Fibroblast of upper back skin (primary cell): ENCODE measurements at places on chromosomes 16 and 17.

- no peak for DNase-seq
Measured at GRCh38 chr17:5913032-5913531, 157.1 kb upstream of the WSCD1 start.

- DNase-seq: peak; percentile 71
Measured at GRCh38 chr17:81484195-81484979, 28.2 kb downstream of the ACTG1 start.

- DNase-seq: peak; percentile 95
Measured at GRCh38 chr17:77332981-77333685, 192.4 kb downstream of the SEC14L1 start.

- DNase-seq: no peak
Measured at GRCh38 chr16:84406006-84406963, 37.9 kb downstream of the ATP2C2 start.

DNA sequence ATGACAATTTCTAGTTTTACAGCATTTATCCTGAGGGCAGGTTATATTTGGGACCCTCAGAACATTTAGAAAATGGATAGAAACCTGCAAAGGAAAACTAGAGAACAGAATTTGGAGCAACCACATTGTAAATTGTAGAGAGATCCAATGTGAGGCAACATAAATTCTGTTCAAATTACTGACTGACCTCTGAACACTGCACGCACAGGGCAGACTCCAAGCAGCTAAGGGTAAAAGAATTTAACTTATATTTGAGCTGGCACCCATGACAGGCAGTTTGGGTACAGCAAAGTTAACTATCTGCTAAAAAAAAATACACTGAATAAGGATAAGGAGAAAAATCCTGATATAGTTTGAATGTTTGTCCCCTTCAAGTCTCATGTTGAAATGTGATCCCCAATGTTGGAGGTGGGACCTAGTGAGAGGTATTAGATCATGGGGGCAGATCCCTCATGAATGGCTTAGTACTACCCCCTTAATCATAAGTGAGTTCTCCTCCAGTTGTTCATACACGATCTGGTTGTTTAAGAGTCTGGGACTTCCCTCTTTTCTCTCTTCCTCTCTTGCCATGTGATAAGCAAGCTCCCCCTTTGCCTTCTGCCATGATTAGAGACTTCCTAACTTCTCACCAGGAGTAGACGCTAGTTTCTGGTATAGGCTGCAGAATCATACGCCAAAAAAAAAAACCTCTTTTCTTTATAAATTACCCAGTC, 75.7 kb downstream of the FBXL20 start:
- DNase-seq: no peak

GRCh38 chr17:55420776-55421178, 858 bp downstream of the MMD start:
- no peak for DNase-seq

GRCh38 chr16:12927591-12927990, 26.2 kb downstream of the SHISA9 start:
- DNase-seq: no peak

GRCh38 chr16:22016927-22017326, 9.0 kb downstream of the MOSMO start:
- no peak for DNase-seq

- DNase-seq: no peak
Measured at GRCh38 chr17:81635431-81635830, 1.5 kb downstream of the NPLOC4 start.

DNA sequence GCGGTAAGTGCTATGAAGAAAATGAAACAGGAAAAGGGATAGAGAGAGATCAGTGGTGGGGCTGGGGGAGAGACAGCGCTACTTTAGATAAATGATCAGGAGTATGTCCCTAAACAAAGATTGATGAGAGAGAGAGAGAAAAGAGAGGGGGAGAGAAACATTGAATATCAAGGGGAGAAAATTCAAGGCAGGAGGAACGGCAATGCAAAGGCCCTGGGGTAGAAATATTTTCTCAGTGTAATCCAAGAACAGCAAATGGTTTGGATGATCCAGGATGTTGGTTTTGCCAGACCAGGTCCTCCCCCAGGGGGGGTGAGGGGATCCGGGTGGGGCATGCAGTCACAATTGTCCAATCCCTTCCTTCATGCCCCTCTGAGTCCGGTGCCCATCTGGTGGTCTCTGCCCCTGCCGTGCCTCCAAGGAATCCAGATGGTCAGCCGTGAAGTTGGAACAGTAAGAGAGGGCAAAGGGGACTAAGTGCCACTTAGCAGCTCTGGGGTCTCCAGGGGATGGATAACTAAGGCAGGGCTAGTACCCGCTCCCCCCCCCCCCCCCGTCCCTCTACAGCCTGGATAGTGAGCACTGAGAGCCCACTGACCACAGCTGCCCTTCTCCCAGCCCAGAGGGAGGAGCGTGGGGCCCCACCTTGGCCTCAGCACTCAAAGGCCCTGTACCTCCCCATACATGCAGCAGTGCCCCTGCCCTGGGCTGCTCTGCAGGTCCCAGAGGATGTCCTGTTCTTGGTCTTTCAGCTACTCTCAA, 43.7 kb downstream of the TMEM132E start:
- no peak for DNase-seq

- DNase-seq: no peak
Measured at GRCh38 chr17:58516644-58517377, 2.4 kb upstream of the MTMR4 start.

DNA sequence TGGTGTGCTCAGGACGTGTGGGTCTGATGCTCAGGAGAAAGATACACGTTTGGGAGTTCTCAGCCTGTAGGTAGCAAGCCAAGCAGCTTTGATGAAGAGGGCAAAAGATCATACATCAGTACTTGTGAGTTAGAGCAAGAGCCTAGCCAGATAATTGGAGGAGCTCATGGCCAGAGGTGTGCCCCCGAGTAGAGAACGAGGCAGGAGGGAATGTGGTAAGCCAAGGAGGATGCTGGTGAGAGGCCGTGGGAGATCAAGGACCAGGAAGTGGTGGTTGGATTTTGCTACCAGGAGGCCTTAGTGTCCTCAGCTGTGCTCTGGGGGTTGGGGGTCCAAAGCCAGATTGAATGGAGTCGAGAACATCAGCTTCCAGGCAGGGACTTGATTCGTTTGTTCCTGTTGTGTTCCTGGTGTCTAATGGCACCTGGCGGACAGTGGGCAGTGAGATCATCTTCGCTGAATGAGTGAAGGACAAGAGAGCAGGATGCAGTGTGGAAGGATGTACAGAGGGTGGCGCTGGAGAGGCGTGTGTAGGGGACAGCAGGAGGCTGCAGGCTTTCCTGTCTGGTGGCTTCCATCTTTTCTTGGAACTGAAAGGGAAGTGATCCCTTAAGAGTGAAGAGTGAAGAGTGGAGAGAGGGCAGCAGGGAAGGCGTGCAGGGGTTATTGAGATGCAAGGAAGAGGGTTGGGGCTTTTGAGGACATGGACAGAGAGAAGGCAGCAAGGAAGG, 11.6 kb downstream of the FBXL19 start:
- DNase-seq: peak; percentile 19

DNA sequence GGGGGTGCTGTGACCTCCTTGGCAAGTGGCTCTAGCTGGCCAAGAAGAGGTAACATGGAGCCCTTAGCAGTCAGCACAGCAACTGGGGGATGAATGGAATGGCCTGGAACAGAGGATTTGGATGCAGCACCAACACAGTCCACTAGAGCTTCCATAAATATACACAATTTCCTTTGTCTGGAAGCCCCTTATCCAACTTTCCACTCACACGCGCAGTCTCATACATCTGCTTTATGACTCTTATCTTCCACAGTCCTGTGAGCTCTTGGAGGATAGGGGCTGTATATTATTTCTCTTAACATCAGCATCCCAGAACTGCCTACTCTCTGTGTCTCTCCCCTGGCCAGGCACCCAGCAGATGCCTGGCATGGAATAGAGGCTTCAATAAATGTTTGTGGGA, 235.6 kb upstream of the MAF start:
- no peak for DNase-seq

- no peak for DNase-seq
Measured at GRCh38 chr17:41507315-41507880, 2.0 kb upstream of the KRT13 start.

DNA sequence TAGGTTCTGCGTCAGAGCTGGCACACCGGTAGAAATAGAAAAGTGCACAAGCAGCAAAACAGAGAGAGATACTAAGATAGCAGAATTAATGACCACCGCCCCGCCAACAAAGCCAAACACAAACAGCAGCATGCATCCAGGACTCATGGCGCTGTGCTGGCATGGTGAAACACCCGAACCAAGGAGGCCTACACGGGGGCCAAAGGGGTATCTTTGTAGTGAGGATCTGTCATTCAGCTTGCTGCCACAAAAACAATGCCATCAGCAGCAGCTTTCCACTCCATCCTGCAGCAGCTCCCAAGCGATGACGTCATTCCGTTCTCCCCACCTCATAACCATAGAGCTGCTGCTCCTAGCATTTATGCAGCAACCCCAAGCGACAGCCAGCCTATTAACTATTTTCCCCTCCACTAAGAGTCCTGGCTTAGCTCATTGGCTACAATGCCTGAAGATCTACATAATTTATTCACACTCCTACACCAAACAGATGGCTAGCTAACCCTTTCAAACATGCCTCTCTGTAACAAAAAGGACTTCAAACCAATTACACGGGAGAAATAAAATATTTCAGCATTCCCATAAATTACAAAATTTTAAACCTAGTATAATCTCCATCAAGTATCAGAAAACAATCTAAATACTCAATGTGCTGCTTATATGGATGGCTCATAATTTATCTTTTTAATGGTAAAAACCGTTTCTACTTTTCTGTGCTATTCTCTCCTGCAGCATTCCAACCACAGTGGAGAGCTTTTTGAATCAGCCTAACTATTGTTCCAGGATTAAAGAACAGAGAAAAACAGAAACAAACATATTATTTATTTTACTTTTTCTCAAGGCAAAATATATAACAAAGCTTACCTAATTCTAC, 73.9 kb downstream of the SPAG9 start:
- peak; percentile 90 for DNase-seq

DNA sequence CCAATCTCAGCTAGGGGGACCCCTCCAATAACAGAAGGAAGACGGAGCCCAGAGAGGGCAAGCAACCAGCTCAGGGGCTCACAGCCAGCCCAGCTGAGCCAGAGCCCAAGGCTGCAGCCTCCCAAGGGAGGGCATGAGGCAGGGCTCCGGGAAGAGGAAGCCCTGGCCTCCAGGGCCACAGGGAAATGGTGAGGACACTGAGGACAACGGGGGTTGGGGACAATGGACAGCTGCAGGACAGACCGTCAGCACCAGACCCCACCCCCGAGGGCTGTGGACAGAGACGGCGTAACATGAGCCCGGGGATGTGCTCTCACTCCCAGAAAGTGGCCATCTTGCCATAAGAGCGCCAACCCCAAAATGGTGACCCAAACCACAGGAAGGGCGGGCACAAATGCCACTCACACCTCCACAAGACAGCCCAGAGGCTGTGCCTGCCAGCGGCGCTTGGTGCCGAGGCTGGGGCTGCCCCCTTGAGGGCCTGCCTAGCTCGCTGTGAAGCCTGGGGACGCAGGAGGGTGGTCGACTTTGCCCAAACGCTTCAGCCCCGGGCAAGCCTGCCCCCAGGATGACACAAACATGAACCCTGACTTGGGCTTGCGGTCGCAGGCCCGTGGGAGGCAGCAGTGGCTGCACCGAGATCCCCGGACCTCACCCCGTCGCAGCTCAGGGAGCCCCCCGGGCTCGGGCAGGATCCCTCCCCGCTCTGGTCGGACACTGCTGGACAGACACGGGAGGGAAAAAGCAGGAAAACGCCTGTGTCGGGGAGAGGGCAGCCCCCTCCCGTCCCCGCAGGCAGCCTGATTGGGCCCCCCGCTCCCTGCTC, 10.5 kb downstream of the PIMREG start:
- no peak for DNase-seq

GRCh38 chr16:65961476-65962143, 404.9 kb upstream of the CDH5 start:
- peak; percentile 22 for DNase-seq

- DNase-seq: peak; percentile 54
Measured at GRCh38 chr16:70695331-70696070, 9.6 kb upstream of the MTSS2 start.

GRCh38 chr16:88591577-88592021, 21.4 kb downstream of the ZC3H18 start:
- DNase-seq: no peak

DNA sequence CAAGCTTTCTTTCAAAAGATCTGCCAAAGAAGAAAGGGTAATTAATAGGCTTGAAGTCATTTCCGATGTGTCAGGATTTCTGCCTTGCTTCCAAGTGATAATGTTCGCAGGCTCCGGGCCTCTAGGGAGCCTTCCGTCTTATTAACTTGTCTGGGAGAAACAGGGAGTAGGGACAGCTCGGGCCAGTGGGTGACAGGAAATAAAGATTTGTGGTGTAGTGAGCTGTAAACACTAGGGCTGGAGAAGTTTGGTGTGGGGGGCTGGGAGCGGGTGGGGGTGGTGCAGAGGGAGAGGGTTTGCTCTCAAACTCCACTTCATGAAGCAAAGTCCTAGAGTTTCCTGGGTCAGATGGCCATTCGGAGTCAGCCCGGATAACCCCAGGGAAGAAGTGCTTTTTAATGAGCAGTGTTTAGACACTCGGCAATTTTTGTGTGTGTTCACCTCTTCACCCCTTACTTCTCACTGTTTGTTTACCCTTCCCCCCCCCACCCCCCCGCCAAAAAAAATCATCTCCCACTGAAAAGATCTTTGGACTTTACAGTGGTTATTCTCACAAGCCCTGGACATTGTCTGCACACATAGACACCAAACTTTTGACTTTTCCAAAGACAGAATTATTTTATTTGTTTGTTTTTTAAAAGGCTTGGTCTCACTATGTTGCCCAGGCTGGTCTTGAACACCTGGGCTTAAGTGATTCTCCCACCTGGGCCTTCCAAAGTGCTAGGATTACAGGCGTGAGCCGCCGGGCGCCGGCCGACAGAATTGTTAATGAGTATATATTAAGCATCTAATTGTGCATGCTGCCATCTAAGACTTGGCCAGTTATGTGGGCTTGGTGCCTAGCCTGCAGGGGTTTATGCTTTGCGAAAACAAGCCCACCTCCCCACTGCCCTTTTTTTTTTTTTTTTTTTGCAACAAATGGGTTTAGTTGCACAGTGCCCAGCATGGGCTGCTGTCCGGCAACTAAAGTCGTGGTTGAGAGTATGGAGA, 196.4 kb downstream of the CCDC182 start:
- DNase-seq: peak; percentile 57

- no peak for DNase-seq
Measured at GRCh38 chr16:28188085-28188916, 23.5 kb downstream of the XPO6 start.

- no peak for DNase-seq
Measured at GRCh38 chr16:58084635-58085034, 44.5 kb downstream of the CFAP20 start.

DNA sequence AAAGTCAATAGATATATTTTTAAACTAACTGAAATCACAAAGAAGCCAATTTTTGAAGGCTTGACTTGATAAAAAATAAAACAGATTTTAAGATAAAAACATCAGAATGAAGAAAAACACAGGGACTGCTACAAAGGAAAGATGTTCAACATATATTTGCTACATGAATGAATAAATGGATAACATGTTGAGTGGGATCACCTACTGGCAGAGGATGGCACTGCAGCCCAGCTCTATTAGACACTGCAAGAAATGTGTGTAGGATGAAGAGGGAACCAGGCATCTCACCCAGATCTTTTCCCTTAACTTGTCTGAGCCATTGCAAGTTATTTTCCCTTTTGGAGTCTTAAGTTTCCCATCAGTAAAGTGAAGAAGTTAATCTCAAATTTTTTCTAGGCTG, 4.2 kb downstream of the AIPL1 start:
- DNase-seq: no peak

GRCh38 chr17:40366076-40366860, 1.7 kb upstream of the GJD3 start:
- DNase-seq: no peak
